ENCODE measurements at places on chromosomes 1 and 21.

DNA sequence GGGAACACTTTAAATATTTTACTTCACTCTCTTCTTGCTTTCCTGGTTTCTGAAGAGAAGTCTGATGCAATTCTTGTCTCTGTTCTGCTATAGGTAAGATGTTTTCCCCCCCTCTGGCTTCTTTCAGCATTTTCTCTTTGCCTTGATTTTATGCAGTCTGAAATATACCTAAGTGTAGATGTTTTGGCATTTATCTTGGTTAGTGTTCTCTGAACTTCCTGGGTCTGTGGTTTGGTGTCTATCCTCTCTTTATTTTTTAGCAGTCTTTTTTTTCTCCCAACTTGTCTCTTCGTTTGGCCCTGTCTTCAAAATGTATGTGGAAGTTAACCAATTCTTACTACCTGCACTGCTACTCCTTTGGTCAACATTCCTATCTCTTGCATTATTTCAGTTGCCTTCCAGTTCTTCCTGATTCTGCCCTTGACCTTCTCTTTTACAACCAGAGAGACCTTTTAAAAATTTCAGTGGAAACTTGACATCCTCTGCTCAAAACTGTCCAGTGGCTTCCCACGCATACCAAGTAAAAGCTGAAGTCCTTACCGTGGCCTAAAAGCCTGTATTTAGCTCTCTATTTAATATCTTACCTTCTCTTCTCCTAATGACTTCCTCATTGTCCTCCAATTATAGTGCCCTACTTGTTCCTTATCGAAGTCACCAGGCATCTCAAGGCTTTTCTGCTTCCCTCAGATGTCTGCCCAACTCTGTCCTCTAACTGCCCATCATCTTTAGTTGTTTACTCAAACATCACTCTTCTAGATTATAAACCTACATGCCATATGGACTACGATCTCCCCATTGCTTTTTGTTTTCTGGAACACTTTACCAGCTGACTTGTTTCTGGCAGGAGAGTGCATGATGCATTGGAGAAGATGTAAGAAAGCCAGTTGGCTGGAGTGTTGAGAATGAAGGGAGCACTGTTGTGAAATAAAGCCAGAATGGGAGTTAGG, 40.9 kb downstream of the RAP1A start:
- no peak for DNase-seq

GRCh38 chr21:41432562-41433460, 6.8 kb downstream of the MX1 start:
- DNase-seq = no peak

DNA sequence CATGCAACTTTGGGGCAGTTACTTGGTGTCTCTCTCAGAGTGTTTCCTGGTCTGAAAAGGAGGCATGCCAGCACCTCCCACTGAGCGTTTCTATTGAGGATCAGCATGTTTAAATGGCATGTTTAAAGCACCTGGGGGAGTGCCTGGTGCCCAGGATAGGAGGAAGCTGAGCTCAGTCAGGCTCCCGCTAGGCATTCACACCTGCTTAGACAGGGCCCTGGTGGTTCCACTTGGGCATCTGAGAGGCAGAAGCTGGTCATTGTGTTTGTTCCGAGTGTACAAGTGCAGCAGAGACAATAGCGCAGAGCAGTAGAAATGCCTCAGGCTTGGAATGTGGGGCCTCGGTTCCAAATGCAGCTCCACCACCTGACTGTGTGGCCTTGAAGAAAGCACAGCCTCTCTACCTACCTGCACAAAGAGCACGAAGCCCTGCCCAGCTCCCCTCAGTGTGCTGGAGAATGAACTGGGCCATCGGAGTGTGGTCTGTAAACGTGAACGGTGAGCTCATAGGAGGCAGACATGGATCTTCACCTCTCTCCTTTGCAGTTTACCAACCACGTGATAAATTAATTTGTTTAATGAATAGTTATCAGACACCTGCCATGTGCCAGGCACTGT, 20.3 kb upstream of the TMEM222 start:
- DNase-seq = no peak

- no peak for DNase-seq
Measured at GRCh38 chr1:212507369-212507768, 74.6 kb downstream of the NENF start.

- no peak for DNase-seq
Measured at GRCh38 chr21:34715518-34715917, 46.7 kb downstream of the CLIC6 start.

- DNase-seq = no peak
Measured at GRCh38 chr21:41926117-41926806, 27.6 kb downstream of the C2CD2 start.

DNA sequence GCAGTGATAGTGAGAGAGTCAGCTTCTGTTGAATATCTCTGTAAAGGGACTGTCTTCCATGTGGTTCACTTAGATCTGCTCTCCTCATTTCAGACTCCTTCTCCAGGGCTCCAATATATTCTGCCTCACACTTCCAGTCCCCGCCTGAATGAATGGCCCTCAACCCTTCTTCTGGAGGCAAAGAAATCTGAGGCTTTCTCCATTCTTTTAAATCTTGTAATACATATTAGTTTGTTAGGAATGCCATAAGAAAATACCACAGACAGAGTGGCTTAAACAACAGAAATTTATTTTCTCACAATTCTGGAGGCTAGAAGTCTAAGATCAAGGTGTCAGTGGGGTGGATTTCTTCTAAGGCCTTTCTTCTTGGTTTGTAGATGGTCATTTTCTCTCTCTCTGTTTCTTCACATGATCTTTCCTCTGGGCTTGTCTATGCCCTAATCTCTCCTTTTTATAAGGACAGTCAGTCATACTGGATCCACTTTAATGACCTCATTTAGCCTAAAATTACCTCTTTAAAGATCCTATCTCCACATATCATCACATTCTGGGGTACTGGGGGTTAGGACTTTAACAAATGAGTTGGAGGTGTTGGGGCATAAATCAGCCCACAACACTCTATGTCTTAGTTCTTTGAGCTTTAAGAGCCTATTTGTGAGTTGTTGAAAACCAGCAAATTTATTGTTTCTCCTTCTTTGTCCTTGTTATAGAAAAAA, 128.5 kb upstream of the KCNK2 start:
- DNase-seq = no peak

DNA sequence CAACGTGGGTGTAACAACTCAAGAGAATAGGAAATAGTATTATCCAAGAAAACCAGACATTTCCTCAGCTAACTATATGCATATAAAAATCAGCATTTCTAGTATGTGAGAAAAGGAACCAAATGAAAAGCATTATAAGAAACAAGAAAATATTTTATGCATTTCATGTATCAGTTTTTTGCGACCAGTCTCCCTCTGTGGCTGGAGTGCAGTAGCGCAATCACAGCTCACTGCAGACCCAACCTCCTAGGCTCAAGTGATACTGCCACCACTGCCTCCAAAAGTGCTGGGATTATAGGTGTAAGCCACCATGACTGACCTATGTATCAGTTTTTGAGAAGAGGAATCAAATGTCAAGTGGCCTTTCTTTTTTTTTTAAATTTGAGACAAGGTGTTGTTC, 31.0 kb downstream of the SLC16A1 start:
- no peak for DNase-seq

GRCh38 chr1:213291526-213291925, 240.5 kb downstream of the RPS6KC1 start:
- DNase-seq = no peak

GRCh38 chr1:204545202-204545601, 29.0 kb downstream of the MDM4 start:
- no peak for DNase-seq

DNA sequence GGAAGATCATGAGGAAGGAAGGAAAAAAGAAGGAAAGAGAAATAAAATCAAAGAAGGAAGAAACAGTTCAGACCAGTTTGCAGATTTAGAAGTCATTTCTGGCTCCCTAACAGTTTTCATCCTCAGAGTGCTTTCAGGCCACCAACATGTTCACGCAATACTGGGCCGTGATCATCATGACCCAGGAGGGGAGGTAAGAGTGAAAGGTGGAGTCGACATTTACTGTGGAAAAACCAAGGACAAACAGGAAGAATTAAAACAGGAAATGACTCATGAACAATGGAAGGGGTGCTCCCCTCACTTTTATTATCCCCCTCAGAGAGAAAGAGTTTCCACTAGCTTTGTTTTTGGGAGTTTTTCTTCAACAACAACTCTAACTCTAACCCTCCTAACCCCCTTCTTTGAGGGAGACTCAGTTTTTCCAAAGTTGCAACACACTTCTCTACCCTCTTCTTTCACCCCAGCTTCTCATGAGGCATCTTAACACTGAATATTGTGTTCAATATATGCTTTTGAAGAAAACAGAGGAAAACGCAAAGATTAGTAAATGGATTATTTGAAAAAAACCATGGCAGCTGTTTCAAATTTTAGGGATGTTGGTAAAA, 60.4 kb downstream of the VANGL2 start:
- DNase-seq = no peak

DNA sequence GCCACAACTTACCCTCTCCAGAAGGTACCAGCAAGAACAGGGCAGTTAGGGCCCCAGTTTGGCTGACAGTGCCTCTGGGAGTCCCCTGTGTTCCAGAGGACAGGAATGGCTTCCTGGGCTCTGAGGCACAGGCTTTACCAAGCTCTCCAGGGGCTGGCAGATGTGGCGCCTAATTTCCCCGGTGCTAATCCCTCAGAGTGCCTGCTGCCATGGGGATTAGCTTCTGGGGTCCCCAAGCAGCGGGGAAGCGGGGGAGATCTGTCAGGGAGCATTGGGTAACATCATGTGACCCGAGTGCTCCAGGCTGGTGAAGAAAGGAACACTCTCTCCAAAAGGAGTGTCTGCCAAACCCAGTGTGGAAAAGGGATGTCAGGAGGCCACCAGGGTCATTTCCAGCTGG, at the start of gene LACTBL1:
Gene LACTBL1, minus strand, starts transcription at position 107 of the 400 bp plus-strand sequence. CDS start 550 bp downstream, outside the sequence.
- peak; percentile 76 for DNase-seq

DNA sequence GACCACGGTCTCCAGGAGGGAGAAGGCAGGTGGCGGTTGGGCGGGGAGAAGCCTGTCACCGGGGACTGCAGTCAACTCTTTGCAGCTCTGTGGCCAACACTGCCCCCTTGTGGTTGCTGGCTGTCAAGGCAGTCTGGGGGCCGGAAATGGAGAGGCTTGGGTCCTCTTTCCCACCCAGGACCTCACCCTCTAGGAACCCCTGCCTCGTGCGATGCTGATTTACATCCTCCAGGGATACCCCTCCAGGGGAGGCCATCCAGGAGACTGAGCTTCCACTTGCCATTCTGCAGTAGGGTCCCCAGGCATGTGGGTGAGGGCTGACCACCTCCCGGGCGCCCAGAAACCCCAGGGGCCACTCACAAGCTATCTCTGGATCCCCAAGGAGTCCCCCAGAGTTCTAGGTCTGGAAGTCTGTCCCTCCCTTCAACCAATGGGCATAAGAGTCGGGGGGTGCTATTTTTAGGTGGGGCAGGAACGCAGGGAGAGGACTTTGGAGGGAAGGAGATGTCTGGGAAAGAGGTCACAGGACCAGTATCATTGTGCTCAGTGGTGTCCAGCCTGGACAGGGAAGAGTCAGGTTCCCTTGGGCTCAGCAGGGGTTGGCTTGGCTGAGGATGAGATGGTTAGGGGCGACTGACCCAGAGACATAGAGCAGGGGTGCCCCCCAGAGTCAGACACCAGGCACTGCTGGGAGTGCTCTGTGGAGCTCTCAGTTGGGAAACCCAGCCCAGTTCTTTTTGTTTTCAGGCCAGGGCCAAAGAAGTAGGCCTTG, 7.1 kb upstream of the GPR61 start:
- peak; percentile 92 for DNase-seq

GRCh38 chr21:37370152-37371040, 3.8 kb downstream of the DYRK1A start:
- DNase-seq = no peak

DNA sequence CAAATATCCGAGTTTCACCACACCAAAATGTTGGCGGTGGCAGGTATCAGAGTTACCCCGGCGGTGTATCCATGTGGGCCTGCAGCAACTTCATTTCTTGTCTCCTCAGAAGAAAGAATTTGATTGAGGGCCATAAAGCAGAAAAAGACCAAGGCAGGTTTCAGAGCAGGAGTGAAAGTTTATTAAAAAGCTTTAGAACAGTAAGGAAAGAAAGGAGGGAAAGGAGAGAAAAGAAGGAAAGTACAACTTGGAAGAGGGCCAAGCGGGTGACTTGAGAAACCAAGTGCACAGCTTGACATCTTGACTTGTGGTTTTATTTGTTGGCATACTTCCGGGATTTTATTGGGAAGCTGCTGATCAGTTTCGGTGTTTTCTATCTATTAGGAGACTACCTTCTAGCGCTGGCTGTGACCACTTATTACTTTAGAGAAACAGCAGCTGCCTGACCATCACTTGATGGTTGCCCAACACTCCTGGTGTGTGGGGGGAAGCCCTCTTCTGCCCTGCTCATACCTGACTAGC, 75.5 kb upstream of the RAB3GAP2 start:
- no peak for DNase-seq

DNA sequence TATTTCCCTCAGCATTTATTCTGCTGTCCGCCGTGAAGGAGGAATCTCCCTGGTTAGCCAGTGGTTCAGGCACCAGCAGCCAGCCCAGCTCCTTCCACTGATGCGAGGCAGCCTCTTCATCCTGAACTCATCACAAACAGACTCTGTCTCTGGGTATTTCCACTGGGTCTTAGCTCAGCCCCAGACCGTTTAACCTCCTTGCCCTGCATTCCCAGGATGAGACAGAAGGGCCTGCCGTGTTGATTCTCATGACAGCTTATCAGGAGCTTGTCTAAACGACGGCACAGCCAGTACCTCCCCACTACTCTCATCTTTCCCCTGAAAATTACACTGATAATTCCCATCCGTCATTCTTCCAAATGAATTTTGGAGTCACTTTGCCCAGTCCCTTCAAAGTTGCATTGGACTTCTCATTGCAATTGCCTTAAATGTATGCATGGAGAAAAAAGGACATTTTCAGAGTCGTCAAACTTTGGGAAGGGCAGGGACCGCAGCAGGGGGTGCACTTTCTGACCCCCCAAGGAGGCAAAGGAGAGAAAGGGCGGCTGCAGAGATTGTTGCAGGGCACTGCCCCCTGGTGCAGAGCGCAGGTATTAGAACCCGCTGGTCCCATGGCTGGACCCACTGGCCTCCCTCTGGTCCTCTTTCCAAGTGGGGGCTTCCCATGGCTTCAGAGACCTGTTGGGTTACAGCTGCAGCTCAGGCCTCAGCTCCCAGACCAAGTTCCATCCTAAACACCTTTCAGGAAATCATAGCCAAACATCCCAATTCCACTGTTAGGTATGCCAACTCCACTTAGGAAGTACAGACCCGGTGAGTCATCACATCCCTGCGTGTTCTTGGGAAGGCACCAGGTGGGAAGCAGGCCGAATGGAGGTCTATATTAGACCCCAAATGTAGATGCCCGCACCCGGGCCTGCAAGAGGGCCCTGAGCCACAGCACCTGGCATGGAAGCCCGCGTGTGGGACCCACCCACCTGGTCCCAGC, 3.7 kb upstream of the MEGF6 start:
- peak; percentile 54 for DNase-seq
